Stimulated activated CD4-positive, alpha-beta T cell treated with anti-CD3 and anti-CD28 coated beads, Interleukin-15, amount 100 ng/mL, for 24 hours (primary cell): ENCODE measurements at places on chromosomes 1 and 21.

- DNase-seq, result no peak
Observed at GRCh38 chr21:33869873-33870272, 45.7 kb downstream of the ATP5PO start.

DNA sequence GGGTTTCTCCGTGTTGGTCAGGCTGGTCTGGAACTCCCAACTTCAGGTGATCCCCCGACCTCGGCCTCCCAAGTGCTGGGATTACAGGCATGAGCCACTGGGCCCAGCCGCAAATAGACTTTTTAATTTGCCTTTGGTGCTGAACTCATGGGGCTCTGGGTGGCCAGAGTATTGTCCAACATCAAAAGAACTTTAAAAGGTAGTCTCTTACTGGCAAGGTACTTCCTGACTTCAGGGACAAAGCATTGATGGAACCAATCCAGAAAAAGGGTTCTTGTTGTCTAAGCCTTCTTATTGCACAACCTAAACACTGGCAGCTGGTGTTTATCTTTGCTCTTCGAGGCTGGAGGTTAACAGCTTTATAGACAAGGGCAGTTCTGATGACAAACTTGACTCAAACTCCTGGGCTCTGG lies 3.8 kb upstream of the KTI12 start:
- no peak for DNase-seq

DNA sequence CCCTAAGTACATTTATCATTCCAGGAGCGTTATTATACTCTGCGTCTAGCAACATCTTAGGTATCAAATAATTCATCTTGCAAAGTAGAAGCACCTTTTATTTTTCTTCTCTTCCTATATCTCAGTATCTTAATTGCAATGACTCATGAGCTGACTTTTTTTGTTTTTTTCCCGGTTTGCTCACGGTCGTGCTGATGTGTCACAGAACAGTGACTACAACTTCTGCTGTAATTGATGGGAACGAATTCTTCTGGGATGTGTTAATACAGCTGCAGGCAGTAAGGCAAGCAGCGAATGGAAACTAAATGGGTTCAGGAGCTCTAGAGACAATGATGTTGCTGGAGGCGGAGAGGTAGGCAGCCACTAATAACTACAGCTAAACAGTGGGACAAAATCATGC lies 89.8 kb upstream of the TMPRSS15 start:
- no peak for DNase-seq

DNA sequence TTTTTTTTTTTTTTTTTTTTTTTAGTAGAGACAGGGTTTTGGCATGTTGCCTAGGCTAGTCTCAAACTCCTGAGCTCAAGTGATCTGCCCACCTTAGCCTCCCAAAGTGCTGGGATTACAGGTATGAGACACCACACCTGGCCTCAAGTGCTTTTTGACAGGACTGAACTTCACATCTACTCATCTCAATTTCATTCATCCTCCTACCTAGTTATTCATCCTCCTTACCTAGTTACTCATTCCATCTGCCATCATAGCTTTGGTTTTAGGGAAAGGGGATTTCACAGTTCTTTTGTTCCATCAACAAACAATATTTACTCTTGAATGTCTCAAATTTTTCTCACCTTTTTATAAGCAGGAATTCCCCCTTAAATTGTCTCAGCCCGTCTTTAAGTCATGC lies 38.6 kb upstream of the RALGPS2 start:
- no peak for DNase-seq

DNA sequence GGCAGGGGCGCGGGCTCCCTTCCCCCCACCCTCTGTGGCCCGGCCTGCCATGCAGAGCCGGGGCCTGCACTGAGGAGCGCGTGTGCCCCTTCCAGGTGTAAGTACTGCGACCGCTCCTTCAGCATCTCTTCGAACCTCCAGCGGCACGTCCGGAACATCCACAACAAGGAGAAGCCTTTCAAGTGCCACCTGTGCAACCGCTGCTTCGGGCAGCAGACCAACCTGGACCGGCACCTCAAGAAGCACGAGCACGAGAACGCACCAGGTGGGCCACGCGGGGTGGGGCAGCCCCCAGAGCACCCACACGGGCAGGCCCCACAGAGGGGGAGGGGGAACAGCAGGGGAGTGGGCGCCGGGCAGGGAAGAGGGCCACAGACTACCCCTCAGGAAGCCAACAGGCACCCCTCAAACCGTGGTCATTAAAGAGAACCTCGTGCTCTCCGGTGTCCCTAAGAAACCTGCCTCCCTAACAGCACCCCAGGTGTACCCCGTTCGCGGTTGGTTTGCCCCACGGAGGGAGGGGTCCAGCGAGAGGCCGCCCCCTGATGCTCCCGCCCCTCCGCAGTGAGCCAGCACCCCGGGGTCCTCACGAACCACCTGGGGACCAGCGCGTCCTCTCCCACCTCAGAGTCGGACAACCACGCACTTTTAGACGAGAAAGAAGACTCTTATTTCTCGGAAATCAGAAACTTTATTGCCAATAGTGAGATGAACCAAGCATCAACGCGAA lies 28.8 kb upstream of the ARHGEF16 start:
- no peak for DNase-seq

DNA sequence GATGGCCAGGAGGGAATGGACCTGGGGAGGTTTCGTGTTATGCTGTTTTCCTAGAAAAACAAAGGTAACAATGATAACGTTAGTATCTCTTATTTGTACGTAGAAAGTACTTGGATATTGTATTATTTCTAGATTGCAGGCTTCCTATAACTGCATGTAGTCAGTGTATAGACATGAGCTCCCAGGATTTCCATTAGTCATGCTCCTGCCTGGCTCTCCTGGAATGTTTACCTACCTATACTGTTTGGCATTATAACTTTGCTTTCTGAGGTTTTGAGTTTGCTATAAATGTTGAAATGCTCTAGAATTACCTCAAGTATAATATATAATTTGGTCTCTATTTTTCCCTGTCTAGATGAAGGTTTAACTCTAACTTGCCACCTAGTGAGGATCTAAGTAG lies 66.1 kb downstream of the TTC3 start:
- DNase-seq, result no peak

GRCh38 chr1:78483903-78484302 lies 6.9 kb upstream of the PTGFR start:
- no peak for DNase-seq

DNA sequence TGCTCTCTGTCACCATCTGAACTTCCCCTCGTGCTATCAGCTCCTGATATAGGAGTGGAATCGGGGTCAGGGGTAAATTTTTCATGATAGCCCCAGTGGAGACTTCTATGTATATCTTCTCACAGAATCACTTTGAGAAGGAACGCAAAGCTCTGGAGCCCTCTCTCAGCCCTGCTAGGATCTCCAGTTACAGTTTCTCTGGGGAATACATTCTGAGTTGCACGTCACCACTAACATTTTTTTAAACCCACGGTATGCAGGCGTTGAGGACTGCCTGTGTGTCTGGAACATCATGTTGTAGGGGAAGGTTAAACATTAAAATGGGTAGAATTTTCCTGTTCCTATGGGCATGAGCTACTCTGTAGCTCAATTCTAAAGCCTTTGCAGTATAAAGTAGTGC lies 116.4 kb upstream of the FAM78B start:
- DNase-seq, result no peak

- no peak for DNase-seq
Observed at GRCh38 chr1:207890136-207890738, 20.7 kb downstream of the CD34 start.

- no peak for DNase-seq
Observed at GRCh38 chr1:81703756-81704463, 96.8 kb upstream of the ADGRL2 start.

DNA sequence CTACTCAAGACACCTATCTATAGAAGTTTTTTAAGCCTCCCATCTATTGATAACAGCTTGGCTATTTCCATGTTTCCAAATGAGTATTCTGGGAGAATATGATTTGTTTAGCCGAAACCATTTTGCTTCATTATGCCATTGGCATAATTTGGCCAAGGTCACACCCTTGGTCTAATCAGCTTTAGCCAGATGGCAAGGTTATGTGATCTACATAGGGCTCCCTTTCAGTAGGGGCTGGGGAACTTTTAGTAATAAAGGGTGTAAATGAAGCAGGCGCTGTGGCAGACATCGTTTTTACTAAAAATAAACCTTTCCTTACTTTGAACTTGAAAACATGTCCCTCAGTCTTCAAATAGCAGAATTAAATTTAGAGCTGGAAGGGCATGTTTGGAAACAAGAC lies 3.0 kb upstream of the PDC start:
- no peak for DNase-seq

- DNase-seq, result no peak
Observed at GRCh38 chr1:96049759-96050409, 671.7 kb upstream of the PTBP2 start.

- peak; percentile 69 for DNase-seq
Observed at GRCh38 chr1:210292231-210292871, 36.4 kb upstream of the HHAT start.

- DNase-seq, result no peak
Observed at GRCh38 chr1:111846842-111847241, 91.1 kb downstream of the DDX20 start.

DNA sequence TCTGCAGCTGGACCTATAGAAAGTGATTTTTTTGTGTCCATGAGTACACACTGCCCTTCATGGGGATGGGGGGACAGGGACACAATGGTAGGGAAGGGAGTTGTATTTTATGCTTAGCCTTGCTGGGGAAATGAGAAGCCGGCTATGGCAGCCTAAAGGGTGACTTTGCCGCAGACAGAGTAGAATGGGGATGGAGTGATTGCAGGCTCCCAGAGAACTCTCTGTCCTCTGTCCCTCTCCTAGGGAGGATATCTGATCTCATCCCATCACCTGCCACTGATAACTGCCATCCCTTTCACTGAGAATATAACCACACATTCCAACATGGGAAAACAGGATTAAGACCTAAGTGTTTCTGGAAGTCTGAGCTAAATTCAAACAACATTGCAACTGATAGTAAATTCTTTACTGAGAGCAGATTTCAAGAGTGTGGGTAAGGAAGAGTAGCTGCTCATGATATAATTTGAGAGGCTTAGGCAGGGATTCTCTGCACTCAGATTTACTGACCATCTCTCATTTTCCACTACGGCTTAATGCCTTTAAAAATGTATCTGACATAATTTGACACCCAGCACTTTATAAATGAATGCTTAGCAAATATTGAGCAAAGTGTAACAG lies 13.9 kb downstream of the SH2D1B start:
- DNase-seq, result no peak

DNA sequence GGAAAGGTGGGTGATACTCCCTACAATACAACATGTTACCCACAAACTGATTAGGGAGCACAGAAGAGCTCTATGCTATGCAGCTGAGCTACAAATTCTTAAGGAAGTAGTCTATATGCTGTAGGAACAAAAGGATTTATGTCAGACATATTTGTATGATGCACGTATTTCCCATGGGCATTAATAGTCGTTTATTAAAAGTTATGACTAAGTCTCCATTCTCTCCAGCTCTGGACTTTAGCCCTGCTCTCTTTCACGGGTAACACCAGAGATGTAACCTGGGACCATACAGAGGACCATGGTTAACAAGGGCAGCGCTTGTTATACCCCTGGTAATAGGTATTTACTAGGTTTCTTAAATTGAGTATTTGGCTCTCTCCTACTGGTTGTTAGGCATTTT lies 168.2 kb upstream of the C1orf105 start:
- DNase-seq, result no peak

DNA sequence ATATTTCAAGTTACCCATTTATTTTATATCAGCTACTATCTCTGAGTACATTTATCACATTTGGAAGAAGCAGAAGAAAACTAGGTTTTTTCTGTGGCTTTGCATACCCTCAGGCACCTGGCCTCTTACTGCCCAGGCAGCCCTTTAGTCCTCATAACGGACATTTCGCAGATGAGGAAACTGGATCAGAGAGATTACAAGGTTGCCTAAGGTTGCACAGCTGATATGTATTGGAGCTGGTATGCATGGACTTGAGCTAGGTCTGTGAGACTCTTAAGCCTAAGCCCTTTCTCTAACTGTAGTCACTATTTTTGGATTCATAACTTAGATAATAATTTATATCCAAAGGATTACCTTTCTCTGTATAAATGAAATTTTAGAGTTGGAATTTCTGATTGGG lies 4.0 kb downstream of the CNIH3 start:
- DNase-seq, result no peak

DNA sequence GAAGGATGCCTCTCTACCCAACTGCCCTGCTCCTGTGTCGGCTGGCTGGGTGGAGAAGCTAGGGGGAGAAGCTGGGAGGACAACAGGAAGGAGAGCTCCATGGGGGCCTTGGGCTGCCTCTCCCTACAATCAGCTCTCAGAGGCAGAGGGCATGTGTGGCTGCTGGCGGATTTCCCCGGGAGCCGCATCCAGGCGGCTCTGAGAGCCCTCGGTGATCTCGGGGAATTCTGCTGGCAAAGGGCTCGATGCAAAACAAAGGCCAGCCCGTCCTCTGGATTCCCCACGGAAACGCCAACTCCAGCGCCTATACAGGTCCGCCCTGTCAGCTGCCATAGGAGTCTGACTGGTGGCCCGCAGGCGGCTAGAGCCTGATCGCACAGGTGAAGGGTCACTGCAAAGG lies 26.4 kb upstream of the EVA1B start:
- DNase-seq, result no peak

GRCh38 chr1:9721606-9722377 lies 70.3 kb downstream of the PIK3CD start:
- DNase-seq, result peak; percentile 82

DNA sequence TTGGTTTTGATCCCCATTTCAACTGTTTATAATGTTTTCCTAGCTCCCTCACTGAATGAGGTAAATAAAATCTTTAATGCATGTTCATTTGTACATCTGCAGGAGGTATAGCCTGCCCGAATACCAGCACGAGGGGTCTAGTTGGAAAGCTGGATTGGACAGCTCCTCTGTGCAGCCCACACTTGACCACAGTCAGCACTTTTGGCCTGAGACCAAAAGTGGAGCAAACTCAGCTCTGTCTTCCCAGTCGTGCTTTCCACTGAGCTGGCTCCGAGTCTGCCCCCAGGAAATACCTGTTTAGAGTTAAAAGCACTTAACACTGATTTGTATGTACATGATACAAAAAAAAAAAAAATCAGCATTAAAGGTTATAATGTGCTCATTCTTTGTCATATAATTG lies 224.4 kb downstream of the DSCAM start:
- no peak for DNase-seq

DNA sequence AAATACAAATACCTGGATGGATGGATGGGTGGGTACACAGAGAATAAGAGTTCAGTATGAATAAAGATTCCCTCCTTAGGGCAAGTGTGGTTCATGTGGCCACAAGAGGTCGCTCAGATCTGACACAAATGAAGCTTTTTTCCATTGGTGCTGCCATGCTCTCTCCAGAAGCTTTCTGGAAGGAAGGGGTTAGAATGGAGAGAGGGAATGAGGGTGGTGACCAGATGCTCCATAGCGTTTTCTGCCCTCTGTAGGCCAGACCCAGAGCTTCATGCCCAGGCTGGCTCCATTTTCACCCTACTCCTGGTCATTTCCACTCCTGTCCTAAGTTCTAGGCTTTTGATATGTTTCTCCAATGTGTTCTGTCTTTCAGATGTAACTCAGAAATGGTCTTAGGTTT lies 3.3 kb upstream of the FCRL6 start:
- DNase-seq, result peak; percentile 55

GRCh38 chr1:100362821-100363466 lies 10.6 kb downstream of the CDC14A start:
- DNase-seq, result no peak

- no peak for DNase-seq
Observed at GRCh38 chr1:38064197-38064903, 17.8 kb upstream of the POU3F1 start.
